GM13977 (cell line): ENCODE measurements at places on chromosomes 4 and X.

- no peak for DNase-seq
Measured at GRCh38 chrX:14344172-14344940, 185.0 kb upstream of the GLRA2 start.

DNA sequence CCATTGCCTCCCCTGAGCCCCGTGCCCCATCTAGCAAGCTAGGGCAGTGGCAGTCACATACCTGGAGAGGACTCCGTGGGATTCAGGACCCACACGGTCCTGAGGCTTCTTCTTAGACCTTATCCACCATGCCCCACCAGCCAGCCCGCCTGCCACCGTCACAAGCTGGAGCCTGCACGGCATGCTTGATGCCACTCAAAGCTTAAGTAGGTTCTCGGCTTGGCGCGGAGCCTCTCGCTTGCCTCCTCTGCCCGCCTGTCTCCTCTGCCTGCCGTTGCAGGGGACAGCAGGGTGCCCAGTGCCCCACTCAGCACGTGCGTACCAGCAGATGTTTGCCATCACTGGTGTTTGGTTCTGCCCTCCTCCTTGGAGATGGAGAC lies 14.1 kb downstream of the PSAPL1 start:
- DNase-seq, result no peak

- DNase-seq, result no peak
Measured at GRCh38 chrX:47863187-47863586, 26.5 kb downstream of the ZNF81 start.

- no peak for DNase-seq
Measured at GRCh38 chr4:185379326-185380295, 16.1 kb downstream of the LRP2BP start.

- DNase-seq, result no peak
Measured at GRCh38 chrX:121320441-121320840, 273.0 kb downstream of the GLUD2 start.

DNA sequence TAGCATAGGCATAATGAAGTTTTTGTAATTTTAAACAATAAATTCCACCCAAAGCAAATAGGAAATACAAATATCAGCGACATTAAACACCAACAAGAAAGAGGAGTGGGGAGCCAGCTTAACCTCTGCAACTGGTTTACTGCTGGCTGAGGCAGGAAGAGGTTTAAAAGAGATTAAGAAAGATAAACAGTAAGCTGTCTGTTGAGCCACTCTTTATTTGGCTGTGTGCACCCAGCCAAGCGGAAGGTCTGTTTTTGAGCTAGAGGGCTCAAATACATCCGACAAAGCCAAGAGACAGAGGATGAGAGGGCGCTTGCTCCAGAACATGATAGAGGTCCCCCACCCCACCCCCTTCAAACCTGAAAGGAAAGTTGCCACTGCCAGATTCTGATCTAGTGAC lies 191.4 kb downstream of the MGST2 start:
- DNase-seq, result no peak

GRCh38 chr4:3244002-3244401 lies 5.0 kb upstream of the MSANTD1 start:
- DNase-seq, result no peak

DNA sequence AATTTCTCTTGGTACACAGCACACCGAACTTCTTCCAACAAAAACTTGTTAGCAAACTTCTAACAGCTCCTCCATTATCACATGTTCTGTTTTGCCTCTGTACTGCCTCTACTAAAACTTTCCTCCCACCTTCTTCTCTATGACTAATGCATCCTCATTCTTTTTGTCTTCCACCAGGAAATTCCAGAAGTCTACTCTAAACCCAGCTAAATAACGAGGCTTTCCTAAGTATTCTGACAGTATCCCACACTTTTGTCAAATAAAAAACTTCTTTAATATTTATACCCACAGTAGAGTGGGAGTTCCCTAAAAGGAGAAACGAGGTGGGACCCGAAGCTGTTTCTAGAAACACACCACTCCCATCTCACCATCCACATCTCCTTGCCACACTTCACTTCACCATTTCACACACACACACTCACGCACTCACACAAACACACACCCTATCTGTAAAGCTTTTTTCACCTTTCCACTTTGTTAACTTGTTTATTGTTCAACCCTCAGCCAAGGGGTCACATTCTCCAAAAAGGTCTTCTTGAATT lies 280.3 kb downstream of the ARAP2 start:
- DNase-seq, result no peak

DNA sequence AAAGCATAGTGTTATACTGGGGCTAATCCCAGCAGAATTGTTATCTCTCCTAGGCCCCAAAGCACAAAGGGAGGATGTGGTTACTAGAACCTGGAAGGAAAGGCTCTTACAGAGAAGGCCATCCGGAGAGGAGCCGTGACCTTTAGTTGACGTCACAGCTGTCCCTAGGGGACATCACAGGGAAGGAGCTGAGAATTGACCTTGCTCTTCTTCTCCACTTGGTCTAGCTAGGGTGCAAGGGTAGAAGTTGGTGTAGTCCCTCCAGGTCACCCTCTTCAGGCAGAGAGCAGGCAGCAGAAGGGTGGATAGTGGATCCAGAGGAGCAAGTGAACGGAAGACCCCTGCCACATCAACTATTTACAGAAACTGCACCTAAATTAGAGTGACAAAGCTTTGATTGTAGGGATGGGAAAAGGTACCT lies 22.8 kb upstream of the FGF2 start:
- DNase-seq, result no peak

- no peak for DNase-seq
Measured at GRCh38 chr4:15848191-15848842, 70.2 kb downstream of the CD38 start.

DNA sequence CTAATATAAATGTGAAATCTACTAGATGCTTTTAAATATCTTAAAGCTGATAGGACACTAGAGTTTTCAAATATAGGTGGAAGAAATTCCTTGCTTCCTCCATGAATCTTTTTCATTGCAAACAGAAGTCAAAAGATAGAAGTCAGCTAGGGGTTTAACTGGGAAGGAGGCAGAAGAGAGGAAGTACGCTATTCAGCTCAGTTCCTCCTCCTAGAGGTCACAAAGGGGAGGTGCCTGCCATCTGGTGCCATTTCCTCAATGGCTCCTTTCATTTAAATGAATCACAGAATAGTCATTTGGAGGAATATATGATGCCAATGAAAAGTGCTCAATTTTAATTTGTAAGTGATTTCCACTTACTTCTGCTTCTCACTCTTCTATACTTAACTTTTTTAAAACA lies 8.5 kb downstream of the COL25A1 start:
- no peak for DNase-seq

DNA sequence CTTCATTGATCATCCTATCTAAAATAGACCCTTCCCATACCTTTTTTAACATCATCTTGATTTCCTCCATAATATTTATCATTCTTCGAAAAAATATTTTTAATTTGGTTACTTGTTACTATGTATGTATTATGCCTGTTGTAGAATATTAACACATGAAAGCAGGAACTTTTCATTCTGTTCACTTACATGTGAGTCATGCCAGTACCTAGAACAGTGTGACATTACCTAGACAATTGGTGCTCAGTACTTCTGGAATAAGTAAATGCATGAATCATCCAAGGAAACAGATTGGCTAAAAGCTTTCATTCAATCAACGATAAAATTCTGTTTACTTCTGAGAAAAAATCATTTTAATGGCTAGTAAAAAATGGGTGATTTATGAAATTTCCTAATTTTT lies 76.4 kb downstream of the CXXC4 start:
- no peak for DNase-seq

DNA sequence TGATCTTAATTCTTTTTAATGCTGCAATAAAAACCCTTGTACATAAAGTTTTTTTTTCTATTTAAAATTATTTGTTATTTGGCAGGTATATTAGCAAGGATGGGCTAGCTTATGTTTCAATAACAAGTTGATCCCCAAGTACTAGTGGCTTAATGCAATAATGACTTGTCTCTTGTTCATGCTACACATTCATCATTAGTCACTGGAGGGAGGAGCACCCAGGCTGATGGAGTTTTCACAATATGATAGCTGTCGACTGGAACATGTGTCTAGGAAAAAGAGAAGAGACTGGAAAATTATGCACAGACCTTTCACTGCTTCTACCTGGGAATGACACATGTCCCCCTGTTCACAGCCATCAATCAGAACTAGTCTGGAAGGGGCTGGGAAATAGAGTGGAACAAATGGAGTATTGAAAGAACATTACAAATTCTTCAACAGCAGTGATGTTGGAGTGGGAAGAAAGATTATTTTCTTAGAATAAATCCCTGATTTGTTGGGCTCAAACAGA lies 387.9 kb upstream of the RPS6KA3 start:
- no peak for DNase-seq

DNA sequence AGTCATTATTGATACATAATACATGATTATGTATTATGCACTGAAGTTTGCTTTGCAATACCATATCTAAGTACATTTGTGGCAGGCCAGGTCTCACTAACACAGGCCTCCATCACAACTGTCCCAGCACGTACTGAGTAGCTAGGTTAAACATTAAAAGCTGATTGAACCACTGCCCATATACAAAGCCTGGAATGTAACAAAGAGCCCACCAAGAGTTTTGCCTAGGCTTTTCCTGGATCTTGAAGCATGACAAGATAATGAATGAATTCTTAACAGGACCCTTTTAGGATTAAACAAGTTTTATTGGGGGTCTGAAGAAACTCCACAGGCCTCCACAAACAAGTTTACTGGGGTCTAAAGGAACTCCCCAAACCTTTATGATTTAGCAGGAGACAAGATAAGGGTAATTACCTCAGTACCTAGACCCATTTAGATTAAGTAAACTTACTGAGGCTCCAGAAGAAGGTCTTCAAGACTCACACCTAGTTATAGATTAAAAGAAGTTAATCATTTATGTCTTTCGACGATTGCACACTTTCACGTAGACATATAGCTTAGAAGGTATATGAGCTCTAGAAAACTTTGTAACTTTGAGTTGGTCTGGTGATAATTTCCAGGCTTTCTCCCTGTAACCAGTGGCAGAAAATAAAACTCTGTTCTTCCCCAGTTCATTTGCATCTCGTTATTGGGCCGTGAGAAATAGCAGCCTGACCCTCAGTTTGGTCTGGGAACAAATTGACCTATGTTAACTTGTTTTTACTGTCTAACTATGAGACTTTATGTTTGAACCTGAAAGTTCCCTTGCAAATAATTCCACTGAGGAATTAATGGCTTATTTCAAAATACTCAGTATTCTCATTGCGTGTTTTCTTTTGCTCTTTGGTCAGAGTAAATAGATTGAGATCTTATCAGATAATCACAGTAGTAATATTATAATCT lies 84.8 kb downstream of the PHEX start:
- DNase-seq, result no peak

DNA sequence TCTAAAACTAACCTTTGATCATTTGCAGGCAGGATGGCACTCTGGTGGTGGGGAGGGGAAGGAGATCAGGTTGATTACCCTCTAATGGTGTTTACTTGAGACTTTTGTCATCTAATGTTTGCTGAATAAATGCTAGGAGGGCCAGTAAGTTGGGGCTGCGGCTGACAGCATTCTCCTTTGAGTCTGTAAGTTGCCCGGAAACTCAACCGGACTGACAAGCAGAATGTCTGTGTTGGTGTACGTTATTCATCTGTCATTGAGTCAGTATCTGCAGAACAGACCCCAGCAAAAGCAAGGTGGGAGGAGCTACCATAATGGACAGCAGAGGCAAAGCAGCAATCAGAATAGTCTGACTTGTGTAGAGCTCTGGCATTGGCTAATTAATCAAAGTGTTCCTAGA lies 1210.6 kb upstream of the PABPC4L start:
- DNase-seq, result no peak

DNA sequence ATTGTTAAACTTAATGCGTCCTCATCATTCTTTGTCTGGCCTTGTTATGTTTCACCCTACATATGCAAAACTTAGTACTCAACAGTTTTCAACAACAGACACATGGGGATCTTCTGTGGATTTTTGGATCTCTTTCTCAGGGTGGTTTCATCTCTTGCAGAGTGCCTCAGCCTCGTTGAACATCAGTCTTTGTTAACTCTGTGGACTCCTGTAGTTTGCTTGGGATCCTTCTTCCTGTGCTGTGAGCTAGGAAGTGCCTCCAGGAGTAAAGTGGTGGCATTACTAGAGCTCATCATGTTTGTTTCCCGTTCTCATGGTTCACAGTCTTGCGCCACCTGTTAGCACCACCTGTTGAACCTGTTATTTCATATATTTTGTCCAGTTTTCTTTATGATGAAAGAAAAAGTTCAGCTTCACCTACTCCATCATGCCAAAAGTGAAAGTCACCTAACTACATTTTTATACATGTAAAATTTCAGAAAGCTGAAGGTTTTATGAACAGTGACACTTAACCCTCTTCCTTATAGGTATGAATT lies 27.5 kb upstream of the NDUFC1 start:
- DNase-seq, result no peak

DNA sequence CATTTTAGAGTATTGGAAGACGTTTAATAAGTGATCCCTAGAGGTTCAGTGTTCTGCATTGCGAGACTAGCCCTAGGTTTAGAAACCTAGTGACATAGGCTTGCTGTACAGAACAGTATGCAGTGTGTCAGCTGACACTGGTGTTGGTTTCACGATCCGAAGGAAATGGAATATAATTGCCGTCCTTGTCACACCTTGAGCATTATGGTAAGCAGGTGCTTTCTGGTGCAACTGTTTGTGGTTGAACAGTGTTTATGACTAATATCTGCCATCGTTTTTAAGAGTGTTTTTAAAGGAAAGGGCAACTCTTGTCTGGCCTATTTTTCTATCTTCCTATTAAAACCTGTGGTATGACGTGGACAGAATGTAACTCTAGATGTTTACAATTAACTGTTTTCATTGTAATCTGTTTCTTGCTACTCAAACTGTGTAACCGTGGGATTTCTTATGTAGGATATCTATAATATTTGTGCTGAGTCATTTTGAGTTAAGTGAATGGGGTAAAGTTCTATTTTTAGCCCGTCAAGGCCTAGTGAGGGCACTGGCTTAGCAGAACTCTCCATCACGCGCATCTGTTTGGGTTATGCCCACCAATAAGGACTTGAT lies 53.8 kb upstream of the TBC1D14 start:
- DNase-seq, result peak; percentile 68

DNA sequence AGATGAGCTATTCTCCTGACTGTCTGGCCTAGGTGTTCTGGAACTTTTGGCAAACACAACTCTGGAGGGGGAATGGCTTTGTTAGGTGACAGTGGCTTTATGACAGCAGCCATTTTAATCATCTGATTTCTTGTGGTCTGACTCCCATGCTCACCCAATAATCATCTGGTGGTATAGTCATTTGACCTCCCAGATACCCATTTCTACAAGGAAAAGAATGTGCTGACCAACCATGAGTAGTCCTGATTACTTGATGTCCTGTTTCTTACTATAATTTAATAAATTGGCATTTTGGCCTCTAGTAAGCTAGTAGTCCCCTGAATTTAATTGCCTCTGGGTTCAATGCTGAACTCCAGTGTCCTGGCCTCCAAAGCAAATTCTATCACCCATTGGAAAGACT lies 109.9 kb upstream of the DUSP21 start:
- no peak for DNase-seq

DNA sequence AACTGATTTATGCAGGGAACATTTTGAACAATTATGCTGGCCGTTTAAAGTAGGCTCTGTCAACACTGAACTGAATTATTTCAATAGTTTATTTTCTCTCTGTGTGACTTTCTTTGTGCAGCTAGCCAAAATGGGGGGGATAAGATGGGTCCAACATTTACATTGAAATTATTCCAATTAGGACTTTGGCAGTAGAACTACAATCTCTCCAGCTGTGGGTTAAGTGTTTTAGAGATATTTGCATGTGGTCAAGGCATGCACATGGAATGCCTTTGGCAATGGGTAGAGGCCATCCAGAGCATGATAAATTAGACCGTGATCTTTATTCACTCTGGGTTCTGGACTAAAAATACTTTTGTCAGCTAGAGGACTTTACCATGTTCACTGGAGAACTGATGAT lies 107.9 kb upstream of the ELOVL6 start:
- no peak for DNase-seq

GRCh38 chr4:6753891-6754290 lies 28.6 kb upstream of the KIAA0232 start:
- no peak for DNase-seq
